COR-L47 (cell line): ENCODE measurements at places on chromosomes 4 and X.
A peak's percentile ranks its signal among the peaks of the same experiment; 100 is the strongest.

DNA sequence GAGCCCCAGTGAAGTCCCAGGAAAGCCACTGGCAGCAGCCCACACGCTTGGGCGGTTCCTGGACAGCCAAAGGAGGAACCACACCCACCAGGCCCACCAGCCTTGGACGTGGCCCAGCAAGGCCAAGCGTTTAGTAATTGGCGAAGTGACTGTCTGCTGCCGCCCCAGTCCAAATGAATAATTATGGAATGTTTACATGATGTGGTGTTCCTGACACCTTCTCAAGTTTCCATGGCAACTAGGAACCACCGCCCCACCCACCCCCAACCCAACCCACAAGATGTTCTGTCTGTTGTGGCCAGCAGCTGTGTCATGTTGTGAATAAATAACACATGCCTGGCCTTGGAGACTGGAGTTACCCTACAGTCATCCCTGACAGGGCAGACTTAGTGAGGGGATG is 22.3 kb downstream of the APLN start:
- peak; percentile 9 for DNase-seq

- no peak for DNase-seq
Observed at GRCh38 chr4:123468479-123469031, 72.0 kb downstream of the SPRY1 start.

DNA sequence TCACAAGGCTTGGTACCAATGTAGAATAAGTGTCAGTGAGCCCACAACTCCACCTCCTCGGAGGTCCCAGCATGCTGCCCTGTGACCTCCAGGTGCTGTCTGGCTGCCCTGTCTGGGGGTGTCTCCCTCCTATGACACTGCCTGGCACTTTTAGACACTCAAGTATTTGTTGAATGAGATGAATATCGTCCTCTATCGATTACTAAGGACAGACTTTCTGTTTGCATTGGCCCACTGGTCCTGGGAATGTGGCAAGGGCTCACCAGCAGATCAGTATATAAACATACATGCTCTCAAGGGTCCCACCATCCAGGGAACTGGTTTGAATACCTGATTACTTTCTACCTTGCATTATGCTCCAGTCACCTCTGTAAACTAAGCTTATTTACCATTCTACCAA is 333.0 kb downstream of the NR3C2 start:
- no peak for DNase-seq

DNA sequence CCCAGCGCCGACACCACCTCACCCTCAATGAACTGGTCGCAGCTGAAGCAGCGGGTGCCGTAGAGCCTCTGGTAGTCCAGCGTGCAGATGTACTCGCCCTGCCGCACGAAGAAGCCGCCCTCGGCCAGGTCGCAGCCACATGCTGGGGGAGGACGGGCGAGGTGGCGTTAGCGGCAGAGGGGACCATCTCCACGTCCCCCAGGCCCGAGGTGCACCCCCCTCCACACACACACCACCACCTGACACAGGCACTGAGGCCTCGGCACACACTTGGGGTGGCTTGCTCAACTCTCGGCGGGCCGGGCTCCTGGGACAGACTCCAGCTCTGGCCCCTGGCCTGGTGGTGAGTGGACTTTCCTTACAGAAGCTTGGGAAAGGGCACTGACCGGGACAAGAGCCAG is 61.5 kb downstream of the ABLIM2 start:
- DNase-seq: no peak

GRCh38 chrX:43753637-43754036 is 97.5 kb downstream of the MAOA start:
- DNase-seq: no peak

DNA sequence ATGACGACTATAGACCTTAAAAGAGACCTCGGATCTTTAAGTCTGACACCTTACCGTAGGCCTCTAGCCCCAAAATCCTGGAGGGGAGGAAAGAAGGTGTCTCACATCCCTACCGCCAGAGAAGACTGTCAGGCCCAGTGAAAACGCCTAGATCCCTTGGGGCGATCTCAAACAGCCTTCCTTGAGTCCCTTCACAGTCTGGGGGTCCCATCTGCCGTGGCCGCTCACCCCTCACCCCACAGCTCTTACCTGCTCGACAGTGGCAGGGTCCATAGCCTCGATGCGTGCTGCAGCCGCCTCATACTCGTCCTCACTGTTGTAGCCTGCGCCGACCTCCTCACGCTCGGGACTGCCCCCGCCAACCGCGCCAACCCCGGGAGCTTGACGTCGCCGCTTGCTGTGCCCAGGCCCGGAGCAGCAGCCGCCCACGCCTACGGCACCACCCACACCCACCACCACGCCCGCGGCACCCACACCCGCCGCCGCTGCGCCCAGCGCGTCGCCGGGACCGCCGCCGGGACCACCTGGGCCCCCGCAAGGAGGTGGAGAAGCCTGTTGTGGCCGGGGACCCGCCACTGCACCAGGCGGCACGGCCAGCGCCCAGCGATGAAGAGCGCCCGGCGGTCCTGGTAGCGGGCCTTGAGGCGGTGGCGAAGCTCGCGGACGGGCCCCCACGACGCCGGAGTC is 536 bp downstream of the OTUD5 start:
- DNase-seq: no peak

DNA sequence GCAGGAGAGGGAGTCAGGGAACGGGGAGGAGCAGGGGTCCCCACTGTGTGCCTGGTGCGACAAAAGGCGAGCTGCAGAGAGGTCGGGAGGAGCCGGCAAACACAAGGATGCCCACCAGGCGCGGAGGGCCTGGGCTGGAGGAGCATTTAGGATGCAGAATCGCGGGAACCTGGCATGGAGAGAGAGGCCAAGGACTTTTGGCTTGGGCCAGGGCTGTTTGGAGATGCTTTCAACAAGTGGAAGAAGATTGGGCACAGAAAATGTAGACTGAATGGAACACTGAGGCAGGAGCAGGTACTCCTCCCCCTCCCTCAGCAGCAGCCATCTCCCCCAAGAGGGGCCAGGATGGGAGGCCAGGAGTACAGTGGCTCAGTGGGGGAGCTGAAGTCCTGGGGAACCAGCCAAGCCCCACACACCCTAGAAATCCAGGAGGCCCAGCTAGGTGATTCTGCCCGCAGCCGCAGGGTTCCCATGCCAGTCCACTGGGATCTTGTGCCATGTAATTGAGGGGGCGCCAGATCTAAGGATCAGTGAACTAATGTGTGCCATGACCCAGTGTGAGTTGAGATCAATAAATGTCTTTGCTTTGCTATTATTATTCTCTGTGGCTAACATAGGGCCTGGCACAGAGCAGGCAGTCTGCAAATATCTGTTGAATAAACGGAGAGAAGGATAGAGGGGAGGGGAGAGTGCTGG is 1.1 kb upstream of the ABLIM2 start:
- peak; percentile 30 for DNase-seq

- no peak for DNase-seq
Observed at GRCh38 chrX:109856974-109857373, 123.9 kb upstream of the ACSL4 start.

DNA sequence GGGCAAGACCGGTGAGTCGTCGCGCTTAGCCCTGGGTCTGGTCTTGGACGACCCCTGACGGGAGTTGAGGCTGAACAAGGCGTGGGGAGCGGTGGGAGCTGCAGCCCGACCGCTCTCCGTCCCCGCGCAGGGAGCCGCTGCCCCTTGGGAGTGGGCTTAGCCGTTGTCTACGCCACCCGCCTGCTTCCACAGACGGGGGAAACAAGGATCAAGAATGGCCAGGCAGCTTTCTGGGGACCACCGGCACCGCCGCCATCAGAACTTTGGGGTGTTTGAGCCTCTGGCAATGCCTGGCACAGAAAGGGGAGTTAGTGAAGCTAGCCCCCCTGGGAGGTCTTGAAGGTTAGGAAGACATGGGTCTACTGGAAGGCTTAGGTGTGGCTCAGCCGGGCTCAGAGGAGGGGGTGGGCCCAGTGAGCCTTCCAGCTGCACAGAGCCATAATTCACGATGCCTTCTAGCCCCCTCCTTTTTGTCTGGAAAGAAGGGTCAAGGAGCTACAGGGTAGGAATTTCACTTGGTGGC is 583 bp downstream of the RASL11B start:
- no peak for DNase-seq
